ENCODE measurements at places on chromosomes 2 and 18. TPM values are rescaled to one million over a fixed set of nuclear protein-coding genes. Genes with fewer than 3 reads are reported as not detected.

GRCh38 chr18:25153426-25153825, 198.5 kb downstream of the ZNF521 start:
- DNase-seq: no peak

GRCh38 chr2:165594935-165595255, 125.4 kb downstream of the CSRNP3 start:
- no peak for DNase-seq

- no peak for DNase-seq
These were observed 213.9 kb downstream of the SH3RF3 start for GRCh38 chr2:109342930-109343329.

GRCh38 chr18:12236141-12236540, 18.0 kb upstream of the CIDEA start:
- DNase-seq: no peak

Gene SDC1
- 108 TPM for total RNA-seq

Gene NR4A2
- 1.7 TPM for total RNA-seq

Gene TDRD15
- 0.08 TPM for total RNA-seq

Measured in hepatocyte (in vitro differentiated cells).